ENCODE measurements at places on chromosomes 6 and 20.

DNA sequence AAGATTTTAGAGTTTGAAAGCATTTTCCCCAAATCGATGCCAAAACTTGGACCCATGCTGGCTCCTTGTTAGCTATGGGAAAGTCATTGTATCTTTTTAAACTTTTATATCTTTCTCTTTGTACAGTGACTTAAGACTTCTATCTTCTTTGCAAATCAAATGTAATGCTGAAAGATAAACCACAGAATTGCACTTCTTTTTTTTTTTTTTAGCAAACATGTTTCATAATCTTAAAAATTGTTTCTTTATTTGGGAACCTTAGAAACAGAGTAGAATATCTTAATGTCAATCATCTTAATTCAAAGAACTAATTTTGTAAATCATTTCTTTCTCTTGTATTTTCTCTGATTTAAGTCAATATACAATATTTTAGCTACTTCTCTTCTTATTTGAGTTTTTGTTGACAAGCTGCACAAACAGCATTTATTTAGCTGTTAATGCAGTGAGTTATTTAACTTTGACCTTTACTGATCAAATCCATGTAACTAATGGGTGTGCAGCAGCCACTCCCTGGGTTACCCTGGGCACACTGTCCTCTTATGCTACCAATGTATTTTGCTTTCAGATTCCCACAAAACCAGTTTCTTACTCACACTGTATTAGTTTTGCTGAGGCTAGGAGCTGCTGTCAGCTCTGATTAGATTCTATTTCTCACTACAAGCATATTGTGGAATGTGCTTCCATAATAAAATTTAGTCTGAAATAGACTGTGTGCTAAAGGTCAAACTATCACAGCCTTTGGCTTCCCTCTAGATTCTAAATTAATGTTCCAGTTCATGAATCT, 279.6 kb downstream of the ADGB start:
- DNase-seq, result no peak

GRCh38 chr6:161115468-161115867, 123.9 kb downstream of the MAP3K4 start:
- no peak for DNase-seq

DNA sequence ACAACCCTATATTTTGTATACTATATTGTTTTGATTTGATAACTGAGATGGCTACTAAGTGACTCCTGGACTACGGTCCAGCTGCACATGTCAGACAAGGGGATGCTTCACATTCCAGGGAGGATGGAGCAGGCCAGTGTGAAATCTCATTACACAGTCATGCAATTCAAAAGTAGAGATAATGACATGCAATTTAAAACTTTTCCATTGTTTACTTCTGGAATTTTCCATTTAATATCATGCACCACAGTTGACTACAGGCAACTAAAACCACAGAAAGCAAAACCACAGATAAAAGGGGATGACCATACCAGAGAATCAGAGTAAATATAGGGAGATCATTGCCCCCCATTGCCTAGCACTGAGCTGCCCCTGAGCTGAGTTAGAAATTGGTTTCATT, 366.4 kb downstream of the BTBD9 start:
- no peak for DNase-seq

DNA sequence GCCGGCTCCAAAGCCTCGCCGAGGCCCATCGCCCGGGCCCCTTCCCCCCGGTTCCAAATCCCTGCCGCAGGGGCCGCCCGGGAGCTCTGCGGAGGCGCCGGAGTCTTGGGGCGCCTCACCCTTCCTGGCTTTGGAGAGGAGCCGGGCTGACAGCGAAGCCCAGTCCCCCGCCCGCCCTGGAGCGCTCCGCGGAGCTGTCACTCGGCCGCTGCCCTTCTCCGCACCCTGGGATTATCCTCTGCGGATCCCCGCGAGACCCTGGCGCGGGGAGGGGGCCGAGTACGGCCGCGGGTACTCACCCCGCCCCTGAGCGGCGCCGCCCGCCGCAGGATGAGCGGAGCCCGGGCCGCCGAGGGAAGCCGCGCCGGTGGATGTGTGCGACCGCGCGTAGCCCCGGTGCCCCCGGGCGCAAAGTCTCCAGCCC, 343 bp downstream of the SNAP91 start:
- no peak for DNase-seq

GRCh38 chr6:33418690-33419291, 884 bp upstream of the CUTA start:
- DNase-seq, result no peak

- no peak for DNase-seq
These were observed 68.8 kb upstream of the ZNFX1 start for GRCh38 chr20:49346682-49347081.

DNA sequence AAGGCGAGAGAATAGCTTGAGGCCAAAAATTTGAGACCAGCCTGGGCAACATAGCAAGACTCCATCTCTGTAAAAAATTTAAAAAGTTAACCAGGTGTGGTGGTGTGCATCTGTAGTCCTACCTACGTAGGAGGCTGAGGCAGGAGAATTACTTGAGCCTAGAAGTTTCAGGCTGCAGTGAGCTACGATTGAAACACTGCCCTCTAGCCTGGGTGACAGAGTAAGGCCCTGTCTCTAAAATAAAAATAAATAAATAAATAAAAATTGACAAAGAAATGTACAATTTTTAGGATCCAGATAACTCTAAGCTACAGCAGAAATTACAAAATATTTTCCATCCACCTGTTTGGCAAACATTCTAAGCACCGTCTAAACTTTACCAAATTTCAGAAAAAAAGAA, 941.0 kb upstream of the ADGRB3 start:
- DNase-seq, result no peak

- DNase-seq, result no peak
These were observed 50.4 kb downstream of the BANF2 start for GRCh38 chr20:17749978-17750721.

- no peak for DNase-seq
These were observed 223.1 kb upstream of the MYLIP start for GRCh38 chr6:15905488-15906419.

Measured in hematopoietic multipotent progenitor cell treated with erythropoietin and hydrocortisone succinate and interleukin-3 and kit ligand, for 17 days (in vitro differentiated cells).